ENCODE measurements at places on chromosomes 6 and 20.

DNA sequence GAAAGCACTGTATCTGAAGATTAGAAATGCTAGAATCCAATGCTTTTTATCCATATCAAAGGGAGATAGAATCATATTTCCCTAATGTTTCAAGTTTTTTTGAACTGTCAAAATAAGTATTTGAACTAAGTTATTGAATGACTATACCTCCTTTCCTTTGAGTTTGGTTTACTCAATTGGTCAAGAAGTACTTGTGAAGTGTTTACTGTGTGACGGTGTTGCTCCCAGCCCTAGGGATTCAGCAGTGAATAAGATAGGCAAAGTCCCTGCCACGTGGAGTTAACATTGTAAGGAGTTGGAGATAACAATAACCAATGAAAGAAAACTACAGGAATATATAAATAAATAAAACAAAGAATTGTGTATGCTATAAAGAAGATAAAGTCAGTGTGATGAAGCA lies 535.9 kb downstream of the FRK start:
- no peak for DNase-seq

DNA sequence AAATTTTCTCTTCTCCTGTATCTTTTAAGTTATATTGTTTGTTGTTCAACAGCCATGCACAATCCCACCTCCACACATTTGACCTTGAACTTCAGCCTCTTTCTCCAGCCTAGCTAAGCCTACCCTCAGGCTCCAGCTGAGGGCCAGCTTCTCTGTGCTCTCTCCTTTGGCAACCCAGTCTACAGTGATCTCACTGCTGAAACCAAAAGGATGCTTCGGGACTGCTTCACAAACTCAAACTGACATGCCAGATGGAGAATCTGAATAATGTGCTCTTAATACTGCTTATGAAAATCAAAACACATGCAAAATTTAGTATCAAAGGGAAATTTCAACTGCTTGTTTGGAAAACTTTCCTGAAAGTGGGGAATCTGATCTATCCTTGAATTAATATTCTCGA lies 16.1 kb upstream of the RIN2 start:
- DNase-seq, result no peak

- DNase-seq, result no peak
These were observed 4.7 kb downstream of the HLA-B start for GRCh38 chr6:31352310-31352682.

DNA sequence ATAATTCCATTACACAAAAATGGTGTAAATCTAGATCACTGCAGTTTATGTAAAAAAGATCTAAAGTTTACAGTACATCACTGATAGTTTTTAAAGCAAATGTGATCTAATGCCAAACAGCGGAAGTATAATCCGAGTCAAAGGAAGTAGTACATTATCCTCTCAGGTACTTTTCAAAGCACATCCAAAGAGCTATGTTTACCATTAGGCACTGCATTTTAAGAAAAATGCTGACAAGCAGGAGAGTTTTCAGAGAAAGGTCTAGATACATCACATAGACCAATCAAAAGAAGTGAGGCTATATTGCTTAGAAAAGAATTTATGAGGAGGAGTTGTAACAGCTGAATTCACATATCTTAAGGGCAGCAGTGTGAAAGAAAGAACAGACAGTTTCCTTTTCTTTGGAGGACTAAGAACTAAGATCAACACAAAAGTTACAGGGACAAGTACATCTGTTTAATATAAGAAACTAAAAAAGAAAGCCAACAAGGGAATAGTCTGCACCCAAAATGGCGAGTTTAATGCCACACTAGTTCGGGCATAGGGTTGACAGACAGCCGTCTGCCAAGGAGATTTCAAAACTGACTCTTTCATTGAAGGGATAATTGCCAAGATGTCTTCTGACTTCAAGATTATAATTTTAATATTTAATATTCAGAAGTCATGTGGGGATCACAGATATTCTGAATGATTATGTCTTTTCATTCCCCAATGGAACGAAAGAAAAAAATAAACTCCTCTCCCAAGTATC lies 1.4 kb downstream of the ZNF184 start:
- DNase-seq, result no peak

GRCh38 chr6:75196081-75196687 lies 9.7 kb downstream of the COL12A1 start:
- DNase-seq, result no peak

DNA sequence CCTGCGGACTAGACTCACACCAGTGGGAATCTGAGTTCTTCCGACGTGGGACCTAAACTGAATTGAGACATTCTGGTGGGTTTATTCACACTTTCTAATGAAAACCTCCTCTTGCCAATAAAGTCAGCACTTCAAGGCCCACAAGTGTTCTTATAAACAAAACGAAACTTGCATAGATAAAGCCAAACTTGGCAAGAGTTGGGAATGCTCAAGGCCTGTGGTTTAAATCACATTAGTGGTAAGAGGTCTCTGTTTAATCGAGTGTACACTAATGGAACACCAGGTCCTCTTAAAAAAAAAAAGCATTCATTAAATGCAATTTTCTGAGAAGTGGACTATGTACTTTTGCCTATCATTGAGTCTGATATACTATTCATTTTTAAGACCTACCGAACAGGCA lies 143.3 kb downstream of the SMOC2 start:
- peak; percentile 82 for DNase-seq

- DNase-seq, result no peak
These were observed 126.3 kb downstream of the TOX2 start for GRCh38 chr20:44041001-44041400.

GRCh38 chr6:579339-579738 lies 77.6 kb downstream of the HUS1B start:
- no peak for DNase-seq

- peak; percentile 23 for DNase-seq
These were observed 87.0 kb downstream of the OR2B2 start for GRCh38 chr6:27825025-27825793.

DNA sequence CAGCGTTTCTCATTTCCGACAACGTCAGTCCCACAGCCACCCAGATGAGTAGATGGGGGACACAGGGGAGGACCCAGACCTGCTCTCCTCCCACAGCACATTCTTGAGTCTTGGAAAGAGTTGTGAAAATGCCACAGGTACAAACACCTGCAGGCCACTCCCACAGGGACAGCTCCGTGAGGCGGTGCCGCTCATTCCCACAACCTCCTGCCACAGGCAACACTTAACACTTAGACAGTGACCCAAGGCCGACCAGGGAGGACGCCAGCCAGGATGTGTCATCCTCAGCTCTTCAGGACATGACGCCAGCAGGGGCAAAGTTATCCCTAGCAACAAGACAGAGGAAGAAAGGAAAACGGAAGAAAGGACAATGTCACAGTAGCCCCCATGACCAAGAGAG lies 22.9 kb upstream of the HLA-B start:
- DNase-seq, result no peak

DNA sequence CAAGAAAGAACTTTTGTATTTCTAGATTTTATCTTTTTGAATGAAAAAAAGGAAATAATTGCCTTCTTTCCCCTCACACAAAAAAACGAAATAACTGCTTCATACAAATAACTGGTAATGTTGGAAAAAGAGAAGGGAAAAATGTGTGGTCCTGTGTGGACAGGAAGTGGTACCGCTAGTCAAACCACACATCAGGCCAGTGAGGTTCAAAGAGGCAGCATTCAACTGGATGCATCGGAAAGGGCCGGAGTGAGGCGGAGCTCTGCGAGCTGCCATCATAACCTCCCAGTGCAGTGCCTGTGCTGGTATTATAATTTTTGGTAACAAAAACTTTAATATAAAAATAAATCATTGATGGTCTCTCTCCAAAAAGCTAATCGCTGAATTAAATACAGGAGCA lies 111.2 kb downstream of the IRF4 start:
- no peak for DNase-seq

- DNase-seq, result no peak
These were observed 43.3 kb upstream of the TNFRSF21 start for GRCh38 chr6:47352966-47353365.

DNA sequence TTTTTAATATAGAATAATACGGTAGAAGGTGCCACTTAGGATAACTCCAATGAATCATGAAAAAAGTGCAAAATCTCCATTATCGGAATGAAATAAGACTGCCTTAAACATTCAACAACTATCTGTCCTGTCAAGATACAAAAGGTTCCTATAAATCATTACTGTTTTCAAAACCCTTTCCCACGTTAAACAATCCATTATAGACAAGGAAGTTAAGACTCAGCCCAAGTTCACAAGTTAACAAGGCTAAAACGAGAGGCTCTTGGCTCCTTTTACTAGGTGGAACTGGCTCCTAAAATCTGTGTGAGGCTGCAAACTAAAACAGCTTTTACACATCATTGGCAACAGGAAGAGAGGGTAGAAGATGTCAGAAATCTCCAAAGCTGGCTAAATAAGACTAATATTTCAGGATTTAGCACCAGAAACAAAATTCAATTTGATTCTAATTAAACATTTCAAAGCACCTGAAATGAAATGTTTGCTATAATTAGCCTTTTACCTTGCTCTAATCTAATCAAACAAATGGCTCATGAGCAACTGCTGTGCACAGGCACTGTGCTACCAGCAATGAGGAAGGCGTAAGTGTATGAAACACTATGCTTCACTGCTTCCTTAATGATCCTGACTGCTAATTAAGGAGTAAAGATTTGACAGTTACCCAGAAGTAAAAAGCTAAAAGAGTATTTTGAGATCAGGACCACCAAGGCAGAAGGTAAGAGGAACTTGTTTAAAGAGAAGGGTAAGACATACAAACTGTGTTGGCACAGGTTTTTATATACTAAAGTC lies 109.7 kb downstream of the DST start:
- DNase-seq, result peak; percentile 45

GRCh38 chr6:138570725-138571029 lies 71.4 kb upstream of the NHSL1 start:
- DNase-seq, result no peak

GRCh38 chr20:44039741-44040140 lies 125.1 kb downstream of the TOX2 start:
- DNase-seq, result no peak

- peak; percentile 49 for DNase-seq
These were observed 30.8 kb downstream of the IL20RA start for GRCh38 chr6:137013738-137014602.

DNA sequence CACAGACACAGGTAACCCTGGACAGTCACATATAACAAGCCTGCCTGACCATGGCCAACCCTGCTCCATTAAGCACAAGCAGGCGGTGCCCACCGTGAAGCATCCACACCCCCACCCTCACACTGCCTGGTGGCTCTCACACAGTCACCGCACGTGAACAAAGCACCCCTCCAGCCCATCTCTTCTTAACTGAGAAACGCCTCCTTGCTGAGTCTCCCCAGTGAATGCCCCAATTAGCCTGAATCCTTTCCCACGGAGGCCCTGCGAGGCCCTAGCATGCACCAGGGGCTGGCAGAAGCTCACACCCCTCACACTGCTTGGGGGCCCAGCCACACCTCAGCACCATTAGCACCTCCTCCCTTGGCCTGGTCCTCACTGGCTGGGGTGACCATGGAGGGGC lies 72.3 kb downstream of the GRM4 start:
- no peak for DNase-seq

GRCh38 chr6:125191916-125192609 lies 38.5 kb downstream of the TPD52L1 start:
- peak; percentile 41 for DNase-seq

DNA sequence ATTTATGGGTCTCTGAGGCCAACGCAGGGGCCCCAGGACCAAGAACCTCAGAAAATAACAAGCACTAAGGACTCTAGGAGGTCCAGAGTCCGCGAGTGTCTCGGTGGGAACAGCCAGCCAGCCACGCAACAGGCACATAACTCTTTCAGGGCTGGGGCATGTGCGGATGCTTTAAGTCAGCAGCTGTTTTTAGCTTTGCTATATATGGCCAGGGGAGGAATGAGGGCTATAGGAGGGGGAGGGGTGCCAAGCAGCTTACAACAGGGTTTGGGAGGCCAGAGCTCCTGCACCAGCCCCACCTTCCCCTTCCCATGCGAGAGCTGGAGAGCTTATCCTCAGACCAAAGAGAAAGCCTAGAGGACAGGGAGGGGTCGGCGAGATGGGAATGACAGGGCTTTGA lies 6.2 kb downstream of the JPH2 start:
- DNase-seq, result no peak

- no peak for DNase-seq
These were observed 26.9 kb upstream of the VAPB start for GRCh38 chr20:58362206-58362516.

GRCh38 chr20:4626228-4626627 lies 95.5 kb upstream of the PRND start:
- no peak for DNase-seq

Measured in NCI-H1105 treated with DMSO at 0.1 percent for 48 hours (cell line).